ENCODE measurements at places on chromosomes 12 and 14.

DNA sequence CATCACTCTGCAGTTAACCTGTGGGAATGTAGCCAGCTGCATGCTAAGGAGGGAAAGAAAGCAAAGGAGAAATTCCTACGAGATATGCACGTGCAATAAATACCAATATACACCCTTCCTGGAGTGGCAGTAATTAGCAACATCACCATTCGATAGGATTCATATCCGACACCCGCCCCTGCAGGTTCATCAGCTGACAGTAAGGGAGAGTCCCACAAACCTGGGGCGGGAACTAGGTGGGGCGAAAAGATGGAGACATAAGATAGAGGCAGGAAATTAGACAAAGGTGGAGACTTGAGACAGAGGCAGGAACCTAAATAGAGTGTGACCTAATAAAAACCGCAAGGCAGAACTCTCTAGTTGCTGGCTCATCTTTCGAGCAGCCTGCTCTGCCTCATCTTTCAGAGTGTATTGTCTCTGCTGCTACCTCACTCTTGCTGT is 51.6 kb downstream of the PLEKHG3 start:
- peak; percentile 12 for DNase-seq

DNA sequence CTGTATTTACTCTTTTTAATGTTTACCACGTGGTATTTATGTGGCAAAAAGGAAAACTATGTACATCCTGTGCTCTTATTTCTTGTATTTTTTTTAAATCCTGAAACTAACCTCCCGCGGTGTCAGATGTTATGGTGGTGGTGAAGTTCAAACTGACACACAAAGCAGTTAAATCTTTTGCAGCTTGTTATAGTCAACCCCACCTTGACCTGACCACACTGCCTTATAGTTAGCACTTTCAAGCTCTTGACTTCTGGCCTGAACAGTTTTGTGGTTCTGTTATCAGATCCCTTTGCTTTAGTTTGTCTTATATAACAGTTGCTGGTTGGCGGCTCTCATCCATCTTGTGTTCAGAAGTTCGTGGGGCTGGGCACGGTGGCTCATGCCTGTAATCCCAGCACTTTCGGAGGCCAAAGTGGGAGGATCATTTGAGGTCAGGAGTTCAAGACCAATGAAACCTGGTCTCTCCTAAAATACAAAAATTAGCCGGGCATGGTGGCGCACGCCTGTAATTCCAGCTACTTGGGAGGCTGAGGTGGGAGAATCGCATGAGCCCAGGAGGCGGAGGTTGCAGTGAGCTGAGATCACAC is 2.1 kb downstream of the UNG start:
- DNase-seq, result no peak

DNA sequence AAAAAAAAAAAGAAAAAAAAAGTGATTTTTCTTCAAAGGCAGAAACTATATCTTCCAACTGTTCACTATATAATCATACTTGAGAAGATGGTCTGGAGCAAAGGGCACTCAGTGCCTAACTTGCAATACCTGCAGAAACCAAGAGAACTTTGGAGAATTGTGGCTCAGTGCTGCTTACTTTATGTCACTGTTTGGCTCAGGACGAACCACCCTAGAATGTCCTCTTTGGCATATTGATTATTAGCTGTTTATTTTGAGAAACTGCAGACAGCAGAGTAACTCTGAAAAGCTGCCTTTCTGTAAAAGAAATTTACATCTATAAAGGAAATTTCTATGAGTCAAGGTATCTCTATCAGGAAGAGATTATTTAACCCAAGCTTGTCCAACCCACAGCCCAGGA is 100.2 kb downstream of the BBS10 start:
- no peak for DNase-seq

DNA sequence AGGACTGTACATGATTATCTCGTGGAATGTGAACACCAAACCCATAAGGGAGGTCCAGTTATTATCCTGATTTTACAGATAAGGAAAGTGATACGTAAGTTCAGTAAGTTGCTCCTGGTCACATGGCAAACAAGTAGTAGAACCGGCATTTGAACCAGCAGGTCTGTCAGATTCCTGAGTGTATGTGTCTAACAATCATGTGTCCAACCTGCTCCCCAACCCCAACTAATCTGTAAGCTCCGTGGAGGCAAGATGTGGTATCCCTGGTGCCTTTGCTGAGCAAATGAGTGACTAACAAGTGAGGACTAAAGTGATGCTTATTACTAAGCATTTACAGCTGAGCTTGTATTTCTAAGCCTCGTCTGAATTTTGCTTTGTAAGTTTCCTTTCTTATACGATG is 65.9 kb downstream of the PTPN21 start:
- DNase-seq, result no peak

DNA sequence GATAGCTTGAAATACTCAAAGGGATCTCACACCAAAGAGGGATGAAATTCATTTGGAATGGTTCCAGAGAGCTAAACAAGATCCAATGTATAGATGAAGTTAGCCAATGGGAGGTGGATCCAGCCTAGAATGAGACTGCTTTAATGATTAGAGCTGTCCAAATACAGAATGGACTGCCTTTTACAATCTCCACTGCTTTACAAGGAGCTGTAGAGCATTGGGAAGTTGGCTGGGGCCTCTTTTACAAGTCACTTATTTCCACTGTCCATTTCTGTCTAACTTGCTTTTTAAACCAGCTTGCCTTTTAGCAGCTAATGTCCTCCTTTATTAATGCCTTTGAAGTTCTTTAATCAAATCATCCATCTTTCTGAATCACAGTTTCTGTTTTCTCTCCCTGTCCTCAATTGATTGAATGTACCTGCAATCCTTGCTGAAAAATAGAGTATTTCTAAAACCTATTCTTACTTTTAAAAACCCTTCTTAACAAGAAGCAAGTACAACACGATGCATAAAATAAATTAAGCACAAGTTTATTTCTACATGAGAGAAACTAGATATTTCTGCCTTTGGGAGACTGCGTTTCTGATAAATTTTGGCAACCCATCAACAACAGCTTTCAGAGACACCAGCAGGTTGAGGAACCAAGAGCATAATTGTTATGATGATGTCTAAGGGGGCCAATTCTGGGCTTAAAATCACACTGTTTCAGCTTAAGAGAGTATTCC is 3.4 kb upstream of the ATP2A2 start:
- no peak for DNase-seq

GRCh38 chr14:98871796-98872195 is 400.2 kb downstream of the BCL11B start:
- DNase-seq, result no peak

DNA sequence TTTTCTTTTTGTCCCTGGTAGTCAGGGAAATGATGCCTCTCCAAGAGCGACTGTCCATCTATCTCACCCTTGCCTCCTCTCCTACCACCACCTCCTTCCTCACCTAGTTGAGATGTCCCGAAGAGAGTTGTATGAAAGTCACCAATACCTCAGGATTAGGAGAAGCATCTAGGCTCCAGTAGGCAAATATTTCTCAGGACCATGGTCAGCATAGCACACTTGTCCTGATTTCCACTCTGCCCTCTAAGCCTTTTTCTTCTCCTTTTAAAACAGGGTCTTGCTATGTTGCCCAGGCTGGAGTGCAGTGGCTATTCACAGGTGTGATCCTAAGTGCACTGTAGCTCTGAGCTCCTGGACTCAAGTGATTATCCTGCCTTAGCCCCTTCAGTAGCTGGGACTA is 268.4 kb upstream of the PELI2 start:
- DNase-seq, result no peak

DNA sequence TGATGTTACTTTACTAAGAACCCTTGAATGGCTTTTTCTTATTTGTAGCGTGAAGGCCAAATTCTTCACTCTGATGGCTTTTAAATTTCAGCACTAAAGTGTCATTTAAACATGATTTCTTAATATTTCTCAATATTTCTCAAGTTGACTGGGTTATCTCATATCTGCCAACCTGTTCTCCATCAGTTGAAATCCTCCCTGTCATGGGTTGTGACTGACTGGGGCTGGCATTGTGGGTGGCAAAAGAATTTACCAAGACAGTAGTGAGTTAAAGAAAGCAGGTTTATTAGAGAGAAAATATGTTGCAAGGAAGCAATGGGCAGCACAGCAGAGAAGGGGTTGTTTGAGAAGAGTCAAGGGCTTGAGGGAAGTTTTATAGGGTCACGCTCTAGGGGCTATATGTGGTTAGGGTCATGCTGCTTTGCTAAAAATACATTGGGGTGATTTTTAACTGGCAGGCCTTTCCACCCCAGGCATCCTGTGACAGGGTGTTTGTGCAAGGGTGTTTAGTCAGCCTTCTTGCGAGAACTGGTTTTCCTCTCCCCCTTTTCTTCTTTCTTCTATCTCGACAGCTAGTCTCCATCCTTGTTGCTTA is 232.8 kb upstream of the SEL1L start:
- DNase-seq, result no peak

DNA sequence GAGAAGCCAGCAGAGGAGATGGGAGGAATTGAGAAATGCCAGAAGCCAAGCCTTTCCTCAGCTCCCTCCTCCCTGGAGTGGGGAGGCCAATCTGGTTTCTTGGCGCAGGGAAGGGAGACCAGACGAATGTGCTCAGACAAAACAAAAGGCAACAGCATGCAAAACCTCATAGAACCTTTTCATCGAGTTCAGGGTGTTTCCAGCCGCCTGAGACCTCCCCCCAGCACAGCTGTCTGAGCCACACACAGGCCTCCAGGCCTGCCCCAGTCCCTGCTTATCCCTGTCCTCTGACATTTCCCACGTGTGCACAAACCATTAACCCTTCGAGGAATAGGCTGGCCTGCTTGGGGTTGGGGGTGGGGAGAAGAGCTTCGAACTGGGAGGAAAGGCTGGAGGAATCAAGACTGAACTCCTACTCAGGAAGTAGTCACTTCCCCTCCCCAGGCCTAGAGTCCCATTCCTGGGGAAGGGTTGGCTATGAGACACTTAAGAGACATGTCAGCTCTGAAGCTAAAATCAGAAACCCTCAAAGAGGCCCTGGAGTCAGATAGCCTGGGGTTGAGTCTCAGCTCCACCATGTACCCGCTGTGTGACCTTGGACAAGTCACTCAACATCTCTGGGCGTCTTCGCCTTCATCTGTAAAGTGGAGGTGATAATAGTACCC is 10.7 kb downstream of the TBX3 start:
- no peak for DNase-seq

DNA sequence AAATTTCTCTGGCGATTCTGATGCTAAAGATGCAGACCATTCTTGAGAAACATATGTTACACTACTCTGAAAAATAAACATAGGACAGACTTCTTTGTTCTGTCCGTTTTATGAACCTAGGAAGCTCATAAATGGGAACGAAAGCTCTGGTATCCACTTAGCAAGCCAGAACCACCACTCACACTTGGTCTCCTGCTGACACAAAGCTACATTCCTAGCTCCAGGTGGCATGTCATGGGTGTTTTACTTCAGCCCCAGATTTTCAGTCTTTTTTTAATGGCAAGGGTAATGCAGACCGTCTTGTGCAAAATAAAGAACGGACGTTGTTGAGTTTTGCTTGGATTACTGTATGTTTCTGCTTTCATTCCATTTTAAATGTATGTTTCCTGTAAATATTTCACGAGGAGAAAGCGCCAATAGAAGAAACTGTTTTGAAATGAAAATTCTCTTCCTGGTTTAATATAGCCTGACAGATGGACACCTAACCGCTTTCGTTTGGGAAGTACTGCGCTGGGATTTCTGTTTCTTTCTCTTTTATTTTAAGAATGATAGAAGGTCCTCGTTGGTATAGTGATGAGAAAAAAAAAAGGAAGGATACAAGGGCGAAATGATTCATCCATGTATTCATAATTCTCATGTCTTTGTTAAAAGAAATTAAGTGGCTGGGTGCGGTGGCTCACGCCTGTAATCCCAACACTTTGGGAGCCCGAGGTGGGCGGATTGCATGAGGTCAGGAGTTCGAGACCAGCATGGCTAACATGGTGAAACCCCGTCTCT is 871 bp upstream of the COQ5 start:
- DNase-seq, result peak; percentile 32

- no peak for DNase-seq
Measured at GRCh38 chr12:131146173-131146675, 192.5 kb downstream of the ADGRD1 start.

DNA sequence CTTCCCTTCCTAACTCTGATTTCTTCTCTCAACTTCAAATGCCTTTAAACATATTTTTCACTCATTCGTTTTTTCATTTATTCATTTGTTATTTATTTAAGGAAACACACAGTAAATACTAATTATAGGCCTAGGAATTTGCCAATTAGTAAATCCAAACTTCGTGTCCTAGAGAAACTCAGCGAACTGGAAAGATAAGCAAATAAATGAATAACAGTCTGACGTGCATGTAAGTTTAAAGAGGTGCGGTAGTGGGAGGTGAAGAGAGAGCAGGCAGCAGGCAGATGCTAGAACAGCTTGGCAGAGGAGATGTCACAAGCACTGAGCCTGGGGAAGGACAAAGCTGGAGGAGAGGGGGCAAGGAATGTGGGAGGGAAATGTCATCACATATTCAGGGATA is 228.2 kb downstream of the DPY19L2 start:
- DNase-seq, result no peak

- DNase-seq, result no peak
Measured at GRCh38 chr12:48556631-48557030, 13.2 kb downstream of the LALBA start.

GRCh38 chr12:132562489-132563021 is 47.8 kb downstream of the LRCOL1 start:
- DNase-seq, result no peak

DNA sequence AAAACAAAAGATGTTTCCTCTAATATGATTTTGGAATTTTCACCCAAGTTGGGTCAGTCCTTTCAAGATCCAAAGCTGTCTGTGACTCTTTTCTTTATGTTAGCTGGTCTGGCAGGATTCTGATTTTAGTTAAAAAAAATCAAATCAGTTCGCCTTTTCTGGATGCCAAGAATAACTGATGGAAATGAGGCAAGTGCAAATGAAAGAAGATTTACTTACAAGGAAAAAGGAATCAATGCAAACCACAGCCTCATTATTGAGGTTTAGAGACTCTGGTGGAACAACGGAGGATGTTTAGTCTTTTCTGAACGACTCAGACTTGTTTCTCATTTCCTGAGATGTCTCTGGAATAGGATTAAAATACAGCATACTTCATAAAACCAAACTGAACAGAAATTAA is 117.0 kb upstream of the DYRK2 start:
- no peak for DNase-seq

DNA sequence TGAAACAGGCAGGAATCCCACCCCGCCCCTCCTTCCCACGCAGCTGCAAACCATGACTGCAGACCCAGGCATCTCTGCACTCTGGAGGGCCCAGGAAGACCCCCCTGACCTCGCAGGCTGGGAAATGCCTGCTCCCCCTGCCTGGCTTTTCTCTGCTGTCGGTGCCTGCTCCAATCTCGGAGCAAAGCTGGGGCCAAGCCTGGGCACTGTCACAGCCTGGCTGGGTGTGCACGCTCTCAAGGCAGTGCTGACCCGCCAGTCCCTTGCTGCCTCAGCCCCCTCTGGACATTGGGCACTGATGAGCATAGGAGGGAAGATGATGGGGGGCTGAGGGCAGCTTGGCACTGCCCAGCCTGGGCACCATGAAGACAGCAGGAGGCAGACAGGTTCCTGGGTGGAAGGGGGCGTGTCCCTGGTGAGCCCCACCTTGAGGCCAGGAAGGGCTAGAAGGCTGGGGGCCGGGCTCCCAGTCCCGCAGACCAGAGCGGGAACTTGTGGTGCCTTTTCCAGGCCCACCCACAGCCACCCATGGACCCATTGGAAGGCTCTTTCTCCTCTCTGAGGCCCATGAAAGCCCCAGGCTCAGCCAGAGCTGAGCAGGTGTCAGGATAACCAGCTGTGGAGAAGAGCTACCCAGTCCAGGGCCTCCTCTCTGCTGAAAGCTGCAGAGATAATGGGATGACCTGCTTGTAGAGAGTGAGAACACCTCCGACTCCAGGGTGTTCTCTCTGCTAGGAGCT is 10.7 kb upstream of the ZNF605 start:
- no peak for DNase-seq

- no peak for DNase-seq
Measured at GRCh38 chr12:116068853-116069252, 208.6 kb downstream of the MED13L start.
